ENCODE measurements at places on chromosomes 12 and 14.

- DNase-seq, result no peak
Measured at GRCh38 chr12:62250671-62251608, 9.3 kb upstream of the USP15 start.

GRCh38 chr14:68000511-68000910, 180.9 kb downstream of the RAD51B start:
- DNase-seq, result no peak

- no peak for DNase-seq
Measured at GRCh38 chr12:38809832-38810231, 95.6 kb downstream of the CPNE8 start.

- peak; percentile 56 for DNase-seq
Measured at GRCh38 chr14:68911594-68912227, 67.4 kb downstream of the ACTN1 start.

DNA sequence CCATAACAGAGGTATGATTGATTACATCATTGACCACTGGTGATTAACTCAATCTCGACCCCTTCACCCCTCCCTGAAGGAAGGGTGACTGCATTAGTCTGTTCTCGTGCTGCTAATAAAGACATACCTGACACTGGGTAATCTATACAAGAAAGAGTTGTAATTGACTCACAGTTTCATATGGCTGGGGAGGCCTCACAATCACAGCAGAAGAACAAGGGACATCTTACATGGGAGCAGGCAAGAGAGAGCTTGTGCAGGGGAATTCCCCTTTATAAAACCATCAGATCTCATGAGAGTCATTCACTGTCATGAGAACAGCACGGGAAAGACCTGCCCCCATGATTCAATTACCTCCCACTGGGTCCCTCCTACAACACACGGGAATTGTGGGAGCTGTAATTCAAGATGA, 55.9 kb upstream of the TMCC3 start:
- DNase-seq, result no peak

DNA sequence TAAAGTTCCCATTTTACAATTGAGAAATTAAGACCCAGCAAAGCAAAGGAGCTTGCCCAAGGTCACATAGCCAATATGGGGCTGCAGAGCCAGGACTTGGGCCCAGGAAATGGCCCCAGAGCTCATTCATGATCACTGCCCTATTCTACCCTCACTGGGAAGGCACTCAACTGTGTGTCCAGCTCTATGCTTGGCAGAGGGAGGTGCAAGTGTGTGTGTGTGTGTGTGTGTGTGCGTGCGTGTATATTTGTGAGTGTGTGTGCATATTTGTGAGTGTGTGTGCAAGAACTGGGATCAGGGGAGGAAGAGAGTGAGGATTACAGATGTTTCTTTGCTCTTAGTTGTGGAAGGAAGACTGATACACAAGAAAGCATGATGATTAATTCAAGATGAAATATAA, 151.2 kb upstream of the CRY1 start:
- DNase-seq, result no peak

GRCh38 chr14:100144645-100144995, 14.8 kb downstream of the DEGS2 start:
- no peak for DNase-seq

GRCh38 chr12:51669271-51669670, 78.2 kb downstream of the SCN8A start:
- no peak for DNase-seq

DNA sequence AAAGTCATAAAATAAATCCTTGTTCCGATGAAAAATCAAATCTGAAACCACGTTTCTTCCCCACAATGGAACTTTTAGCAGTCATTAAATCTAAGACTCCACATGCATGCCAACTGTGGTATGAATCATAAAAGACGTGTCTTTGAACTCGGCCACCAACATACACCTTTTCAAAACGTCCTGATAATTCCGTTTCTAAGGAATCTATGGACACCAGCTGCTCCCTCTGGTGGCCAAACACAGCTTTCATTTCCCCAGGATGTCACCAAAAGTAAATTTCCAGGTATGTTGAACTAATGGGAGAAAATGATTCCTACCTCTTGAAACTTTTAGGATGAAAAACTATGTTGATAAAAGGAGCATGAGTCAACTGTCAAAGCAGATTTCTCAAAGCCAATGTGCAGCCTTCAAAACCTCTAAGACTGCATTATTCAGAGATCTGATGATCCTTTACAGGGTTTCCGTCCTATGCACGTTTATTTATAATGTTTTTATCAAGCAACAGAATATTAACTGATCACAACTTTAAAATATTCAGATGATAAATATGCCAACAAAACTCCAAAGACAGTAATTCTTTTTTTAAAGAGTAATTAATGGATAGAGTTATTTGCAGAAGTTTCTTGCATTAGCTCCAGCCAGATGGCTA, 96.2 kb downstream of the CIT start:
- no peak for DNase-seq

- no peak for DNase-seq
Measured at GRCh38 chr12:111439657-111440151, 34.0 kb downstream of the SH2B3 start.

DNA sequence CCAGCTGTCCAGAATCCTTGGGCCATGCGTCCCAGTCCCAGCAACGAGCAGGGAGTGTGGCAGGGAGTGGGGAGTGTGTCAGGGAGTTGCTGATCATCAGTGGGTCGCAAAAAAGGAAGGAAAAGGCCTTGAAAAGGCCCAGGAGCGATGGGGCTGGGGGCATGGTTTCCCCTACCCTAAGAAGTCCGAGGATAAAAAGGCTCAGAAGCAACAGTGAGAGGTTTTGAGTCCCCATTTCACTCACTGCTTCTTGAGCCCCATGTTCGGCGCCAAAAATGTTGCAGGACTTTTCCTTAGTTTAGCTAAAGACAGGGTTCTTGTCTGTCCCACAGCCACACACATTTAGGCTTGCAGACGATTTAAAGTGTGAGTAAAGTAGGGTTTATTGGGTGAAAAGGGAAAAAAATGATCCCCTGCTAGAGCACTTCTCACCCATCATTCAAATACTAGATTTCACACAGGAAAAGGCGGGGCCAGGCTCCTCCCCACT, 189.5 kb downstream of the KCNC2 start:
- DNase-seq, result no peak

- DNase-seq, result no peak
Measured at GRCh38 chr12:45518291-45519235, 210.9 kb upstream of the ARID2 start.

DNA sequence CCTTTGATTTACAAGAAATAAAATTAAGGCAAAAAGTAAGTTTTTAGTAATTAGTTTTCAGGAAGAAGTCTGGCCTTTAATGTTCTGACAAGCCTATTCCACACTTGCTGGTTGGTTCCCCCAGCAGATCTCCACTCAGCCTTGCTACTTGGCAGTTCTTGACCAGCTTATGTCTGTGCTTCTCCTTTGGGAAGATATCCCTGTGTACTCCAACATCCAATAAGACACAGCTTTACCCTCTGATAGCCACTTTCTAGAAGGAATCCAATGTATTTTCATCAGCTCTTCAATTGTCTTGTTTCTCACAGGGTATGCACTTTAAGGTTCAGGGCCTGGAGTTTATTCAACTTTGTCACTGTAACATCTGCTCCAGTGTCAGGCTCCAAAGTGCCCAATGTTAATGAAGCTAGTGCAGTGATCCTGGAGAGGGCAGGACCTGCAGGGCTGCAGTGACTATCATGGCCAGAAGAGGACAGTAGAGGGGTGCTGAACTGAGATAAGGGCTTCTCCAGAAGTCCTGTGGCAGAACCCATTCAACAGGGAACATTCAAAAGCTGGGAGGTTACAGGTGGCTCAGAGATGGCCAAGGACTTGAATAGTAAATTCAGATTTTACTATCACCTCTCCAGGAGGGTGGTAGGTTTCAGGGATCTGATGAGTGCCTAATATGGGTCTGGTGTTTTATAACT, 22.9 kb downstream of the JKAMP start:
- DNase-seq, result peak; percentile 26

DNA sequence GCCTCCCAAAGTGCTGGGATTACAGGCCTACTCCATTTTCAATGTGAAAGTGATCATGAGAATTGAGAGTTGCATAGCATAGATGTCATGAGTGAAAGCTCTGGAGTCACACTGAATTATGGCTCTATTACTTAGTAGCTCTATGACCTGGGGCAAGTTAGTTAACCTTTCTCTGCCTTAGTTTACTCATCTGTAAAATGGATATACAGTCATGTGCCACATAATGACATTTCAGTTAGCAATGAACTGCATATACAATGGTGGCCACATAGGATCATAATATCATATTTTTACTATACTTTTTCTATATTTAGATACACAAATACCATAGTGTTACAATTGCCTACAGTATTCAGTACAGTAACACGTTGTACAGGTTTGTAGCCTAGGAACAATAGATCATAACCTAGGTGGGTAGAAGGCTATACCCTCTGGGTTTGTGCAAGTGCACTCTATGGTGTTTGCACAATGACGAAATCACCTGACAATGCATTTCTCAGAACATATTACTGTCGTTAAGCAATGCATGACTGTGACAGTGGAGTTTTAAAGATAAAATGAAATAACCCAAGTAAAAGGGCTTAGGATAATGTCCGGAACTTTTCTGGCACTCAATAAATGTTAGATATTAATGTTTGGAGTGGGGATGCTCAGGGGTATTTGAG, 53.1 kb downstream of the ZFYVE26 start:
- DNase-seq, result no peak

- DNase-seq, result no peak
Measured at GRCh38 chr14:71220462-71220861, 313.2 kb downstream of the PCNX1 start.

Data from AG04450 (cell line).